Activated naive CD4-positive, alpha-beta T cell treated with anti-CD3 and anti-CD28 coated beads, Interleukin-2, amount 10 ng/mL, durations not matched to agents 7 days and 5 days (primary cell): ENCODE measurements at places on chromosomes 16 and 17.

DNA sequence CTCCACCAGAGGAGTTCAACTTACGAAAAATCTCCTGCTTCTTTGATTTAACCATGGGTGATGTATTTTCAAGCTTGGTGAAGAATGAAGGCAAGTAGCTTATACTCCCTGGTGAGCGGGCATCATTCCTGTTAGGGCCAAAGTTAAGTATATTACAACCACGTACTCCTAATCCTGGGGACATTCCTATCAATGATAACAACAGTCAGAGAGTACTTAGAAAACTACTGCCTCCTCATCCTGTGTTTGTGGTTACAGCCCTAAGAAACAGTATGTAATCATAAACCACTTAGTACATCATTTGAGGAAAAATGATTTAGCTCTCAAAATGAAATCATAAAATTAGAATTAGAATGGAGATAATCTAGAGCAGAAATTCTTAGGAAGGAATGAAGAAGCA lies 47.3 kb downstream of the TTC19 start:
- no peak for DNase-seq

DNA sequence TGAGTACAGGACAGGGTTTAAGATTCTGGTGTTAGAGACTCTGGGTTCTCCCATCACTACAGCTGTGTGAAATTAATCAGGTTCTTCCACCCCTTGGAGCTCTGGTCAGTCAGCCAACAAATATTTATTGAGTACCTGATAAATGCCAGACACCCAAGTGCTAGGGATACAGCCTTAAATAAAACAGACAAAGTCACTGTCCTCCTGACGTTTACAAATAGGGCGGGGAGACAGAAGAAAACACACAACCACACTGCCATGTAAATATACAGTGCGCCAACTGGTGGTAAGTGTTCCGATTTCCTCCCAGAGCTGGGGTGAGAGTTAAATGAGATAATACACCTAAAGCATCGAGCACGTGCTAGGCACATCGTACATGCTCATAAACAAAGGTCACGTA lies 121.0 kb downstream of the COPRS start:
- no peak for DNase-seq

- DNase-seq = peak; percentile 37
Measured at GRCh38 chr16:68902003-68902968, 59.0 kb downstream of the TANGO6 start.

DNA sequence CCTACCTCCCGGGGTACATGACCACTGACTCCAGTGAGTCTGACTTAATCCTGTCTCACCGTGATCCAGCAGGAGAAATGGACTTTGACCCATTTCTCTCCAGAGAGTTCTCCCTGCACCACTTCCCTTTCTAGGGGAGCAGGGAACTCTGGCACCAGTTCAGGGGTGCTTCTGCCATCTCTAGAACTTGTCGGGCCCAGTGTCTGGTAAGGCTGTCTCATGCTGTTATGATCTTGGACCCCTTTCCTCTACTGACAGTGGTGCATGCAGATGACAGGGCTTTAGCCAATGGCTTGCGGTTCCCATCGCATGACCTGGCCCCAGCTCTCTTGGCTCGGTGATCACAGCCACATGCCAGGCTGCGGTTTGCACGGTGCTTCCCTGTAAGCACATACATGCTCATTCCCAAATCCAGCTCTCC lies 62.0 kb downstream of the SLC39A11 start:
- DNase-seq = no peak

DNA sequence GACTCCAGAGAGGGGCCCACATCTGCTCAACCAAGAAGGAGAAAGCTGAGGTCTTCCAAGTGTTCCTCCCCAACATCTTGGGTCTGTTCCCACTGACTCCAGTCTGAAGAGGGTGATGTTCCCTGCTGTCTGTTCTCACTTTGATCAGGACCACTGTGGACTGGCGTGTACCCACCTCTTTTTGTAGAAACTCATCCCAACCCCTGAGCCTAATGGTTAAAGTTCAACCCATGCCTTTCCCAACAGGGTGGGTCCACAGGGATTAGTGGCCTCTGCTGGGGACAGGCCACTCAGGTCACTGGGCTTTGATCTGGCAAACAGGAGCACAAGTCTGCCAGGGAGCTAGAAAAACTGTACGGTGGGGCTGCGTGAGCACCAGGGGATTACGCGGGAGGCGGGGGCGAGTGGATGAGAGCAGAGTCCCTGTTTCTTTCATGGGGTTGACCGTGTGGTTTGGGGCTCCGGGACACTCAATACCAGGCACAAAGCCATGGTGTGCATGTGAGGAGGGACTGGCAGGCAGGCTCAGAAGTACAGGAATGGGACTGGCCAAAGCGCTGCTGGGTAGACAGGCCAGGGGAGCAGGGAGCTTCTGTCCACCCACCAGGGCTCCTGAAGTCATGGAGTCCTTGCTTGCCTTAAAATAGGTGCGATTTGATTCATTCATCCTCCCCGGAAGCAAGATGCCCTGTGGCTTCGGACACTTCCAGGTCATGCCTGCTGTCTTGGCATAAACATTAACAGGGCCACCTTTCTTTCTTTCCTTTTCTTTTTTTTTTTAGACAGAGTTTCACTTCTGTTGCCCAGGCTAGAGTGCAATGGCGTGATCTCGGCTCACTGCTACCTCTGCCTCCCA lies at the start of gene CA5A:
CA5A (minus strand) TSS at position 155 of the 856 bp plus-strand sequence; CDS start at position 76, 79 bp downstream.
- DNase-seq = no peak

DNA sequence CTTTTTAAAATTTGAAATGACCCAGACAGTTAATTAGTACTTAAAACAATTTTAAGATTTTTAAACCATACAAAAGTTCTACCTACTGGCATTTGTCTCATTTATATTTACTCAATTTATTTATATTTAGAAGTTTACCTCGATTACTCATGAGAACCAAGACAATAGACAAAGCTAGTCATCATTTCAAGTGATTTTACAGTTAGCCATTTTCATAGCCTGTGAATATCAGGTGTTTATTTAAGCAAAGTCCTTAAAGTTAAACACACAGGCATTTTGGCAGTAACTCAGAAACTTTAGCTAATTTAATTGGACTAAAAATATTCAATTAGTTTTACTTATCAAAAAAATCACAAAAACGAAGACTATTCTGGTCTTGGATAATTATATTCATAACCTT lies 101.6 kb upstream of the KIF2B start:
- DNase-seq = no peak

- DNase-seq = peak; percentile 64
Measured at GRCh38 chr17:49696233-49696761, 11.5 kb downstream of the SLC35B1 start.

DNA sequence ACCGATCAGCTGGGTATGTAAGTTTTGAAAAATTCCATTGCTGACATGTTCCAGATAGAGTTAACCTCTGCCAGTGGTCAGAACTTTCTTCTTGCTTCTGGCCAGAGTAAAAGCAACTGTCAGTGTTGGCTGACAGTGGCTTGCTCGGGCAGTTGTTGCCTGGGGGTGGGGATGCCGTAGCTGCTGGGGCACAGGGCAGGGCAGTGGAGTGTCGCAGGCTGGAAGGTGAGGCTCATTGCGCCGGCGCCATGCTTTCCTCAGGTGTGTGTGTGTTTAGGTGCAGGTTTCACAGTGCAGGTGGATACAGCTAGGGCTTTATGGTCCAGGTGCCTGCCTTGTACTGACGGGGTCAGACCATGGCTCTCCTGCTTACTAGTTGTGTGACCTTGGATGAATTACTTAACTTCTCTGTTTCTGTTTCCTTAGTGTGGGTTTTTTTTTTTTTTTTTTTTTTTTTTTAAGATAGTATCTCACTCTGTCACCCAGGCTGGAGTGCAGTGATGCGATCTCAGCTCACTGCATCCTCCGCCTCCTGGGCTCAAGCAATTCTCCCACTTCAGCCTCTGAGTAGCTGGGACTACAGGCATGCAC lies 156.4 kb downstream of the SNX29 start:
- no peak for DNase-seq
